ENCODE measurements at places on chromosomes 2 and 18.

GRCh38 chr2:49165662-49166061, 11.3 kb upstream of the FSHR start:
- DNase-seq = no peak

DNA sequence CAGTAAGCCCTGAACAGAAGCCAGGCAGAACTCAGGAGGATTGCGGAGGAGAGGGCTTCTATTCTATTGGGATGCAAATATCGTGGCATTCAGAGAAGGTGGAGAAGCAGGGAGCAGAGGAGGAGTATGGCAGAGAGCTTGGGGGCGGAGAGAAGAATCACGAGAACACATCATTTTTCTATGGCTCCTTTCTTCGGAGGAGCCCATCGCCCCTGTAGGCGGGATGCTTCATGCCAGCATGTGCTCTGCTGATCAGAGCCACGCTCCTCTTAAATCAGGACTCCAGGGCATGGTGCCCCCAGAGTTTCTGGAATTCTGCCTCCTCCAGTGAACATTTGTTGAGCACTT, 71.1 kb downstream of the CIB4 start:
- no peak for DNase-seq

GRCh38 chr2:39375917-39376316, 61.2 kb downstream of the MAP4K3 start:
- DNase-seq = no peak

- no peak for DNase-seq
Observed at GRCh38 chr2:210189452-210190138, 18.4 kb upstream of the KANSL1L start.

Measured in RKO (cell line).